ENCODE measurements at places on chromosomes 1 and 21.

DNA sequence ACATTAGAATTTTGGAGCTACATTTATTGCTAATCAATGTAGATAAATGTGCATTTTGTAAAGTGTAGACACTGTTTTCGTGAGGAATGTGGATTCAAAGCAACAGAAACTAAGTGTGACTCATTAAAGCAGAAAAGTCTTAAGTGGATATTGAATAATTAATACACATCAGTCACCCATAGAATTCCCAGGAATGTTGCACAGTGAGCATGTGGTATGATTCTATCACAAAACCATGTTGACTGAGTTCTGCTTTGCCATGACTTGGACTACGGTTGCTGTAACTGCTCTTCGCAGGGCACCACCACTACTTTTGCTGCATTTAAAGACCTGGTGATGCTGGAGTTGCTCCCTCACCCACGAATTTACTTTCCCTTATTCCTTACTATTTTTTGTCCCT is 471.8 kb downstream of the KCNT2 start:
- DNase-seq: no peak

DNA sequence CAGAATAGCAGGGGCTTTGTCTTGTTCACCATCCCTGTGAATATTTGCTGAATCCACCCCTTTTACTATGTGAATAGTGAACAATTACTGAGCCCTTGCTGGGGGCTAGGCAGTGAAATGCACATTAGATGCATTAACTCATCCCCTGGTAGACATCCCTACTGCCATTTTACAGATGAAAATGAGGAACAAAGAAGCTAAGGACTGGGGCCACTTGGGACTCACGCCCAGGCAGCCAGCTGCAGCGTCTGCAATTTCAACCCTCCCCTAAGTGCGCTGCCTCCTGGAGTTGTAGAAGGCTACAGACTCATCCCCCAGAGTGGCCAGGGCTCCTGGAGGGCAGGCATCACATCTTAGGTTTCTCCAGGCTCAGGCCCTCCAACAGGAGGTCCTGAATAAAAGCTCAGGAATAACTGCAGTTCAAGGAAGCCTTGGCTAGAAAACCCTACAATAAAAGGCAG is 31.6 kb downstream of the CAPZB start:
- no peak for DNase-seq

DNA sequence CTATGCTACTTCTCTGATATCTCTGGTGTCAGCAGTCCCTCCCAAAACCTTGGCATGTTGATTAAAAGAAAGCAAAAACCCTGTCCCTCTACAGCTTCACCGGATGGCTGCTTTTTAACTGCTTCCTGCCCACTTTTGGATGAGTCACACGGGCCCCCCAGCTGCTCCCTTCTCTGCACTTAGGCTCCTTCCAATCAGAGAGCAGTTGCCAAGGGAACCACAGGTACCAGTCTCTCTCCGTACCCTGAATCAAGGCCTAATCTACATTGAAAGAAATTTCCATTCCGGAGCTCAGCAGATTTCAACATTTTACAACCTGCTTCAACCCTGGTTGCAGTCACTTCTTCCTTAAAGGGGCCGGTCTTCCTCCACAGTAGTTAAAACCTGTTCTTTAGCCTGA is 70.6 kb upstream of the GJB5 start:
- no peak for DNase-seq

GRCh38 chr1:96580920-96581319 is 140.7 kb upstream of the PTBP2 start:
- DNase-seq: no peak

- no peak for DNase-seq
Observed at GRCh38 chr21:38326899-38327298, 70.1 kb downstream of the KCNJ15 start.

DNA sequence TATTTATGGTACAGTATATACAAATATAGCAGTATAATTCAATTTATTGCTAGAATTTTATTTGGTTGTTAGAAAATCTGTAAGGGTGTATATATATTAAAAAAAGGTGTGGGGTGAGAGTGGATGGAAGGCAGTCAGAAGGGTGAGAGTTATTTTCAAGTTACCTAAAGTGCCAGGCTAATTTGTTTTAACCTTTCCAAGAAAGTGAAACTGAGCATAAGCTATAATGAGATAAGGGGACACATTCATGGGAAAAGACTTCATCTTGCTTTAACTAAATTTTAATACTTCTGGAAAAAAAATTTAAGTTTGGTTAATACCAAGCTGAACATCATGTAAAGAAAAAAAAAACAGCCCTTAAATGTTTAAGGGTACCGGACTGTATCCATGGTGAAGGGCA is 4.9 kb downstream of the TEX38 start:
- no peak for DNase-seq

DNA sequence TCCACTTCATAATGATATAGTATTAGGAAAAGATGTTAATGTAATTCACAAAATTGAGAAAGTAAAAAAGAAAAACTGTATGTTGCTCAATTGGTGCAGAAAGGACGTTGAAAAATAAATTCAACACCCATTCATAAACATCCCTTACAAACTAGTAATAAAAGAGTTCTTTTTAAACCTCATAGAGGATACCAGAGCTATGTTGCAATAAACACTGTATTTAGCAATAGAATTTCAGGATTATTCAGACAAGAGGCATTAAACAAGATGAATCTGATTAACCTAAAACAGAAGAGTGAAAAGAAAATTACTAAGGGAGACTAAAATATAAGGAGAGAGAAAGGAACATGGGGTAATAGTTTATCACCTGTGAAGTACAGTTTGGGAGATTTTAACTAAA is 154.8 kb downstream of the NTPCR start:
- no peak for DNase-seq

- DNase-seq: no peak
Observed at GRCh38 chr1:115230281-115230680, 107.8 kb downstream of the NGF start.

DNA sequence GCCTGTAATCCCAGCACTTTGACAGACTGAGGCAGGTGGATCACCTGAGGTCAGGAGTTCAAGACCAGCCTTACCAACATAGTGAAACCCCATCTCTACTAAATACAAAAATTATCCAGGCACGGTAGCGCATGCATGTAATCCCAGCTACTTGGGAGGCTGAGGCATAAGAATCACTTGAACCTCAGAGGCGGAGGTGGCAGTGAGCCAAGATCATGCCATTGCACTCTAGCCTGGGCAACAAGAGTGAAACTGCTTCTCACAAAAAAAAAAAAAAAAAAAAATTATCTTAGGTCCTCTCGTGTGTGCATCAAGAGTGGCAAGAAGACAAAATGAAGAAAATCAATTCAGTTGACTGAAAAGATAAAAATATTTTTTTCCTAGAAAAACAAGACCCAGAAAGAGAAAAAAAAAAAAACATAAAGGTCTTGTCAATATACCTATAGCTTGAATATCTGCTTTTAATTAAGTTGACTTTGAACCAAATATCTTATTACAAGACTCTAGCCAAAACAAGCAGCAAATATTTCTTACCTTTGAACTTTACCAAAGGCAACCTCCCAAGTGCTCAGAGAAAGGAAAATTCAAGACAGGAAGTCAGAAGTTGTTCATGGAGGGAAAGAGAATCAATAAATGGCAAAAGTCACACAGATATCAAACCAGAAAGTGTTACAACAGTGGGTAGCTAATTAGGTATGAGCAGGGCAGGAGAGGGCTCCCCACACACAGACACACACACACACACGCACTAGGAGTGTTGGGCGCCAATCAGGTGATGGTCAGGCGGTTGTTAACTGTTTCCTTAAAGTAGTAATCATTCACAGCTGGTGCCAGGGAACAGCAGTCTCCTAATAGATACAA is 29.6 kb downstream of the ITLN2 start:
- DNase-seq: no peak

DNA sequence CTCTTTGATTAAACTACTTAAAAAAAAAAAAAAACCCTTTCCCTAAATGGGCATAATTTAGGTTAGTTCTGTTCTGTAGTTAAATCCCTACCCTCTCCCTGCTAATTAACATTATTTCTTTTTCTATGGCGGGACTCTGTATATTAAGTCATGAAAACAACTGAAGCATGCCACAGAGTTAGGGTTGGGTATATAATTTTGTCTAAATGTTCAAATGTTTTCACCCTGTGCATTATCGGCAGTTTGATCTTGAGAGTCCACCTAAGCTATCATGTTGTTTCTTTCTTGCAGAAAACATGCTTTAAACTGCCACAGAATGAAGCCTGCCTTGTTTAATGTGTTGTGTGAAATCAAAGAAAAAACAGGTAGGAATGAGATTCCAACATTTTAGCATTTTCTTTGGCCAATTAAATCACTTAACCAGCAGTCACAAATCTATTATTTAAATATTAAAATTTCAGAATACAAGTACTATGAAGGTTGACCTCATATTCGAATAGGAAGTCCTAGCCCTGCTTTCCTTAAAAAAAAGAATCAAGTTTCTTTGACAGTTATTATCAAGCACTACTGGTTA is 4.0 kb downstream of the PBX1 start:
- no peak for DNase-seq

DNA sequence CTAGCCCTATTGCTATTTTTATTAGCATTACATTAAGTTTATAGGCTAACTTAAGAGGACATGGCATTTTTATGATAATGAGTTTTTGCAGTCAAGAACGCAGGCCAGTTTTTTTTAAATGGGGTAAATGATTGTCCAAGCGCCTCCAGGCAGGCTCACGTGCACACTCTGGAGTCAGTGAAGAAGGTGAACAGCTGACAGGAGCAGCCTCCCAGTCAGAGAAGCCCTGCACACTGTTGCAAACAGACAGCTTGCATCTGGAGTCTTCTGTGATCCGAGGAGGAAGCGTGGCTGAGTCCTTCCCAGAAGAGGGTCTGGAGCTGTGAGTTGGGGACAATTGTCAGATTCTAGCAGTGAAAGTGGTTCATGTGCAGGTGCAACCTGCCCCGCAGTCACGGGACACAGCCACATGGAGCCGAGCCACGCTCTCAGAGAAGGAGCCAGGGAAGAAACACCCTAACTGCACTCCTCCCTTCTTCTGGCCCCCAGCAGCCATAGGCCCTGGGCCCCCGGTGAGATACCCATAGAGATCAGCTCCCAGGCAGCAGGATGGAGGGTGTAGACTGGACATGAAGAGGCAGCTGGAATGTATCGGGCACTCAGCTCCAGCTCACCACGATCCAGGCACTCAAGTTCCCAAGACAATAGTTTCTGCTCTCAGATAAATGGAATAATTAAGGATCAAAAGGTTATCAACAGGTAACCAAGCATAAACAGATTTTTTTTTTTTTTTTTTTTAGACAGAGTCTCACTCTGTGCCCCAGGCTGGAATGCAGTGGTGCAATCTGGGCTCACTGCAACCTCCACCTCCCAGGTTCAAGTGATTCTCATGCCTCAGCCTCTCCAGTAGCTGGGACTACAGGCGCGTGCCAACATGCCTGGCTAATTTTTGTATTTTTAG is 26.4 kb downstream of the CAPN2 start:
- no peak for DNase-seq

DNA sequence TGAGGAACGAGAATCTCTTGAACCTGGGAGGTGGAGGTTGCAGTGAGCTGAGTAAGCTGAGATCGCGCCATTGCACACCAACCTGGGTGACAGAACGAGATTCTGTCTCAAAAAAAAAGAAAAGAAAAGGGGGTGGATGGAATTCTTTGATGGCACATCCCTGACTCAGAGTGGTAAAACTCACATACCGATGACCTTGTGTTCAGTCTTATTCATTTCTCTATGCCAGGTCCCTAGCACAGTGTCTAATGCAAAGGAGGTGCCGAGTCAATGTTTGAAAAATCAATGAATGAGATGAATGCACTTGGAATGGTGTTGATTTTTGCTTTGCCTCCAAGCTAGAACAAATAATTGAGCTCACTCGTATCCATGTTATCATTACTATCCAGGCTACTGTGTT is 18.5 kb upstream of the FAM20B start:
- DNase-seq: no peak

All from hypothalamus (tissue), 51 donors.